DMS79 treated with DMSO at 0.1 percent for 48 hours (cell line): ENCODE measurements at places on chromosomes 5 and 9.

GRCh38 chr5:95887977-95888376 is 65.5 kb upstream of the GLRX start:
- no peak for DNase-seq

DNA sequence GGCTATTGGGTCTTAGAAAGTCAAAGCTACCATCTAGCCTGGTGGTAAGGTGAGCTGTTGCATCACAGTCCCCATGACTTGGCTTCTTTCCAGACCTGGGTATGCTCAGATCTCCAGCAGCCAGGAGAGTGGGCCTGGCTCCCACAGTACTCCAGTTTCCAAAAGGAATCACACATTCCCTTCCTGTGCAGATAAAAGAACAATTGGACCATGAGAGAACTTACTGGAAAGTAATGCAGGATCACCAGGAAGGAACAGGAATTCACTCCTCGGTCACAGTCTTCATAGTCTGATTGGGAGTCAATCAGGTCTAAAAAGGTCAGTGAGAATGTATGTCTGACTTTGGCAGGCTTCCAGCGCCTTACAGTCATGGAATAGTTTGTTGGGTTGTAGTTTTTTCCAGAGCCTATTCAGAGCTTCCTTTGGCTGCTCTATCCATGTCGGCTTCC is 47.8 kb upstream of the CD180 start:
- no peak for DNase-seq

- no peak for DNase-seq
Measured at GRCh38 chr9:69034071-69034470, 1.5 kb upstream of the FXN start.

DNA sequence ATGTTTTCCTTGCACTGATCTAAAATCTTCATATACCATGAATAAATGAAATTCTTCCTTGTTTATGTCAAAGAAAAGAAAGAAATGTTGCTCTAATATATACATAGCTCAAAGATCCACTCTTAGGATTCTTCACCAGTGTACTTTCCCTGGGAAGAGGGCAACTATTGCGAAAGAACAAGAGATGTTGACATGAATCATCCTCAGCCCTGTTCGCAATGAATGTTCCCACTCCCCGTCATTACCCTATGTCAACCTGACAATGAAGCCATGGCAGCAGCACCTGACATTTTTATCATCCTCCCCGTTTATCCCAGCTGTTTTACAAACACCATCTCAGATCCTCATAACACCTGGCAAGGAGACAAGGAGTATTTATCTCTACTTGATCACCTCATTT is 409.1 kb upstream of the GRIA1 start:
- DNase-seq = no peak

DNA sequence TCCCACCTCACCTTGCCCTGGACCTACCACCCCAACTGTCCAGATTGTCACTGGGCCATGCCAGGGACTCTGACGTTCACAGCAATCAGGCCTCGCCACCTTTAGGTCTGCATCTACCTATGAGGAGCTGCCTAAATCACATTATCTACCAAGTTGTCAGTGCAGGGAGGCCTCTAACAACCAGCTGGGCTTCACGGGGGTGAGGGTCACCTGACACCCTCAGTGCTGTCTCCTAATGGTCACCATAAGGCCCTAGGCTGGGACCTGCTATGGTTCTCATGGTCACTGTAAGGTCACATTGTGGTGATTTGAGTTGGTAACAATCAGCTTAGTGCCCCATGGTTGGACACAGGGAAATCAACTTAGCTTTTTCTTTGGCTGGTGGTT is 119.2 kb upstream of the CXCL14 start:
- no peak for DNase-seq

DNA sequence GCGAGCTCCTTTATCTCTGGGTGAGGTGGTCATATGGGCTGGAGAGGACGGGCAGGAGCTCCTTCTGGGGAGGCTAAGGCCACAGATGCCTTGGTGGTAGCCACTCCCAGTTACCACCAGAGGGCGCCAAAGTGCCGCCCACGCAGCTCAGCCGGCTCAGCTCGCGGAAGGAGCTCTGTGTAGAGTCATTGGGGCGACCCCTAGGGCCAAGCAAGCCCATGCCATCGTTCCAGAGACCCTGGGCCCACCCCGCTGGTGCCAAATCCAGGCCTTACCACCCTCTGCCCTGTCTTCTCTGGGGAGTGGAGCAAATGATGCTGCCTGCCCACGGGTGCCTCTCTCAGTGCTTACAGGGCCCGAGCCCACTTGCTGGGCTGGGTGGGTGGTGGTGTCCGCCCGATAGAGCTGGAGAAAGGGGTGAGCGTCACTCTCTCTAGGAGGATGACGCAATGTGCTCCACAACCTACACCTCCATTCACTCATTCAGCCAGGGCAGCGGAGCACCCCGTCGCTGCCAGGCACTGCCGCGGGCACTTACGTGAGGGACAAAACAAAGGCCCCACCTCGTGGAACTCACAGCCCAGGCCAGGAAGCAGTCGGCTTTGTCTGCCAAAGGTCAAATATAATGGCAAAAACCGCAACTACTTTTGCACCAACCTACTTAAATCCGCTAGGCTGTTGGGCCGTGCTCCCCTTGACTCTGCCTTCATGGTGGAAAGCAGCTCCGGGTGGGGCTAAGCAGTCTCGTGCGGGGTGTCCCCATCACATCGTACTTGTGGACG is 13.8 kb downstream of the TSPAN17 start:
- peak; percentile 22 for DNase-seq

GRCh38 chr5:53099546-53099945 is 10.0 kb downstream of the MOCS2 start:
- no peak for DNase-seq

DNA sequence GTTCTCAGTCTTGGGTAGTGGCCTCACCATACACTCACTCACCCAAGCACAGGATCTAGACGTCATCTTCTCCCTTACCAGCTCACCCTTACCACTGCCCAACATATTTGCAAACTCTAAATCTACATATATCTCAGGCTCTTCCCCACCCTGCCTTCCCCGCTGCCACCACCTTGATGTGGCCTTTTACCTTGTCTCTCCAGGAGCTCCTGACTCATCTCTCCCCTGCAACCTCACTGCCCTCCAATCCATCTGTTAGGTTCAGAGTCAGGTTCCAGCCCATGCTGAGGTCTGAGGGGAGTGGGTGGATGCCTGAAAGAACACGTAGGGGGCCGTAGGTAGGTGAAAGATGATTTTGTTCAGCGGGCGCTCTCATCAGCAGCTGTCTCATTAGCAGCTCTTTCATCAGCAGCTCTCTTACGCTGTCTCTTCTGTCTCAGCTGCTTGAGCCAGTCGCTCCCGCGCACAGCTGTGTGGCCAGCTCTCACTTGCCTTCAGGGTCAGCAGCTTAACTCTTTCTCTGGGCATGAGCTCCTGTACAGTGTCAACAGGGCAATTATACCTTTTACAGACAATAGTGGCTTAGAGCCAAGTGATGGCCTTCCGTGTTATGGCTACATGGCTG is 23.1 kb upstream of the CKMT2 start:
- DNase-seq = no peak

GRCh38 chr9:79975621-79976256 is 404.0 kb downstream of the TLE4 start:
- peak; percentile 45 for DNase-seq

DNA sequence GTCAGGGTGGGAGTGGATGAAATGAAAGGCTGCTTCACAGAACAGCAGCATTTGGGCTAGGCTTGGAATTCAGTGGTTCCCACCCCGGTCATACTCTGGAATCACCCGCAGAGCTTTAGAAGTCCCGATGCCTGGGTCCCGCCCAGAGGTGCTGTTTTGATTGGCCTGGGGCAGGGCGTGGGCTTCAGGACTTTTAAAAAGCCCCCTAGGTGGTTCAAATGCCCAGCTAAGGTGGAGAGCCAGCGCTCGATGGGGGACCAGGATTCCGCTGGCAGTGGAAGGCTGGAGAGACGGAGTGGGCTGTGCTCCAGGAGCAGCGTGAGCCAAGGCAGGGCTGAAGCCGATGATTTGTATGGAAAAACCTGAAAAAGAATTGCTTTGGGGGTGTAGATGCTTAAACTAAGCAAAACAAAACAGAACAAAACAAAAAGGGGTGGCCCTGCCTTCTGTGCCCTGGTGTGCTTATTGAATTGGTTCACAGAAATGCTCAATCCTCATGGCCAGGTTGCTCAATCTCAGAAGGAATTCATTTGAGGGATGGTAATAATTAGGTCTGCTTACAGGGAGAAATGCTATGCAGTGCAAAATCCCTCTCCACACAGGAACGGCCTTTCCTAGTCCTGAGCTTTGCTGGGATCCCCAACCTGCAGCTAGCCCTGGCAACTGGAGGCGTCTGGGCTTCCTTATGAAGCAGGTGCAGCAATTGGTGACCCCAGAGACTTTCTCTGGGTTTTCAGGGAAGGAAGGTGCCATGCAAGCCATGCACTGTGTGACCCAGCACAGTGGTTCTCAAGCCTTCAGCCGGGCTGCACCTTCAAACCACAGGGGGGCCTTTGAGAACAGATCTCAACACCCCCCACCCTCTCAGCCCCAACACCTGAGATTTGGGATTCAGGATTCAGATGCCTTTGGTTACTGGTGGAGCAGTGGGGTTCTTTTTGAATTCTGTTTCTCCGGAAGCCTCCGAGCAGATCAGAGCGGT is 174.0 kb upstream of the ZNF618 start:
- DNase-seq = no peak

- no peak for DNase-seq
Measured at GRCh38 chr5:153979028-153979783, 59.5 kb downstream of the FAM114A2 start.

- DNase-seq = no peak
Measured at GRCh38 chr5:158521995-158522394, 577.7 kb downstream of the EBF1 start.

DNA sequence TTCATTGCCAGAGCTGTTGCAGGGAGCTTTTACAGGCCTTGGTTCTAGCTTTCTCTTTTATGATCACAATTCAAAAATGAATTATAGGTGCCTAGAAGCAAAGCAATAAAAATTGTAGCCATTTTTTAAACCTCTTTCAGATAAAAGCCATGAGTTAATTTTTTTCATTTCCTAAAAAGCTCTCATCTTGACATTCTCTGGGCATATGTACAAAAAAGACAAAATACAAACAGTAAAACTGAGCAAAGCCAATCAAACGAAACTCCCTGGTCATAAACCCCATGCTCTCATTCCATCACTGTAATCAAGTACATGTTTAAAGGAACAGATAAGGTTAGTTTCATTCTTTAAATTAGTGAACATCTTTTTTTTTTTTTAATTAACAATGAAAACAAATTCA is 101.9 kb downstream of the ERCC6L2 start:
- DNase-seq = no peak

- no peak for DNase-seq
Measured at GRCh38 chr5:33422191-33422590, 18.6 kb upstream of the TARS1 start.

DNA sequence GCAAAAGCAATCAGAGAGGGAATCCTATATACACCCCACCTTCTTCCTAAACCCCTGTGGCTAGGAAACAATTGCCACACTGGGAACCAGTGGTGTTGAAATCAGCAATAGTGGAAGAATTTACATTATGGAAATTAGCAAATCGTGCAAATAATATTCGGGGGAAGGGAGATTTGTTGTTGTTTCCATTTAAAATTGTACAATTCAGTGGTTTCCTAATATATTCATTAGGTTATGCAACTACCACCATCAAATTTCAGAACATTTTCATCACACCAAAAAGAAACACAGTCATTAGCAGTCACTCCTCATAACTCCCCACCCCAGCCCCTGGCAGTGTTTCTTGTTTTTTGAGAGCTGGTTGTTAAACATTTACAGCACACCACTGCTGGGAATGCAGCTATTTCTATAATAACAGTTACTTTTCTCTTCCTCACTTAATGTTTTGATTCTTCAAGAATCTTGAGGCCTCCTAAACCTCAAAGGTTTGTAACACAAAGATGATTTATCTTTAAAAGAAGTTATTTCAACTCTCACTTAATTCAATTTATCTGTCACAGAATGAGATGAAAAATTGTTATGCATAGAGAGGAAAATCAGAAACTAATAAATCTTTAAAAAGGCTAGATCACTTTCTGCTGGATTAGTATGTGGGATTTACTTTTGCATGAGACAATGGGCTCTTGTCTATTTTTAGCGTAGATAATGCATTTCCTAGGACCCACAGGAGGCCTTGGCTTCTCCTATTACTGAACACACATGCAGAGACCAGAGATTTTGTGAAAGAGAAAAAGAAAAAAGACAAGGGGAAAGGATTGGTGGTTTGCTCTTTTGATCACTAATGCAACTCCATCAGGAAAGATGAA is 91.8 kb upstream of the DAPK1 start:
- DNase-seq = no peak

DNA sequence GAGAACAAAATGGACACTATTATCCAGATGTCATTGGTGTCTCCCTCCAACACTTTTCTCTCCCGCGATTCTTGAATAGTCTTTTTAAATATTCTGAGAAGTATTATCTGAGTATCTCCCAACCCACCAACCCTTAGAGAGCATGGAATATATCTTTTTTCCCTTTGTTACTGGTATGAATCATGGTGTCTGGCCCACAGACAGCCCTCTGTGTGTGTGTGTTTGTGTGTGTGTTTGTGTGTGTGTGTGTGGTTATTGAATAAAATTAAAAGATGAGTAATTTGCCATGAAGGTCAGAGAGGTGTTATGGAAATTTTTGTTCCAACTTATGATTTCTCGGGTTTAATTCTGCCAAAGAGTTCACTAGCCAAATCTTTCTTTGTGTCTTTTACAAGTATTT is 47.7 kb downstream of the CAMK4 start:
- DNase-seq = no peak

DNA sequence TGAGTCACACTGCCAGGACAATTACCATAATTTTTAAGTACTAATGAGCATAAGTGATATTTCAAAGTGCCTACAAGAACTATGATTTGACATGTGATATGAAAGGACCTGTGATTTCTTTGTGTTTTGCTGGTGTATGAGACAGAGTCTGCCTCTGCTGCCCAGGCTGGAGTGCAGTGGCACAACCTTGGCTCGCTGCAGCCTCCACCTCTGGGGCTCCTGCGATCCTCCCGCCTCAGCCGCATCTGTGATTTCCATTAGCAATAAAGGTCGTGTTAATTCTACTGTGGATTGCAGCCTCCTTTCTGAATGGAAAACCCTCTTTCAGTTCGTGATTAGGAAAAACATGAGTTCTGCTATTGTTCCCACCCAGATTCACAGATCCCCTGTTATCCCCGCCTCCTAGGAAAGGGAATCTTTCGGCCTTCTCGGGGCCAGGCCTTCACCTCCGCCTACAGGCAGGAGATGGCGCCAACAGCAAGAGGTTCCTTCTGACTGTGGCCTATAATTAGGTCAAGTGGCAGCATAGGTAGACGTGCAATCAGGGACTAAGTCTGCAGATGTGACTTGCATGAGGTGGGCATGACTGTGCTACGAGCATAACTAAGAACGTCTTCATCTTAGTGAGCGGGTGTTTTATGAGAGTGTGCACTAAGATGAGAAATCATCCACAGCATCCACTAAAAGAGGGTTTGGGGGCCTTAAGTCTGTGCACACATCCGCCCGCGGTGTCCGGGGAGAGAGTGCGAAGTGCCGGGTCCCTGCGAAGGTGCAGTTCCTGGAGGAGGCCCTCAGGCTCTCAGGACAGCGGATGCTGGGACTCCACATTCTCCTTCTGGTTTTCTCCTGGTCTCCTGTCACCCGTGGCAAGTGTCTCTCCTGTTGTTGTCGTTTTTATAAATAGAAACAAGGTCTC is 23.1 kb downstream of the TRIM7 start:
- no peak for DNase-seq
